Activated T-helper 17 cell treated with anti-CD3 and anti-CD28 coated beads, Interleukin-2, amount 50 U/mL, for 72 hours (primary cell): ENCODE measurements at places on chromosomes 5 and 9.

DNA sequence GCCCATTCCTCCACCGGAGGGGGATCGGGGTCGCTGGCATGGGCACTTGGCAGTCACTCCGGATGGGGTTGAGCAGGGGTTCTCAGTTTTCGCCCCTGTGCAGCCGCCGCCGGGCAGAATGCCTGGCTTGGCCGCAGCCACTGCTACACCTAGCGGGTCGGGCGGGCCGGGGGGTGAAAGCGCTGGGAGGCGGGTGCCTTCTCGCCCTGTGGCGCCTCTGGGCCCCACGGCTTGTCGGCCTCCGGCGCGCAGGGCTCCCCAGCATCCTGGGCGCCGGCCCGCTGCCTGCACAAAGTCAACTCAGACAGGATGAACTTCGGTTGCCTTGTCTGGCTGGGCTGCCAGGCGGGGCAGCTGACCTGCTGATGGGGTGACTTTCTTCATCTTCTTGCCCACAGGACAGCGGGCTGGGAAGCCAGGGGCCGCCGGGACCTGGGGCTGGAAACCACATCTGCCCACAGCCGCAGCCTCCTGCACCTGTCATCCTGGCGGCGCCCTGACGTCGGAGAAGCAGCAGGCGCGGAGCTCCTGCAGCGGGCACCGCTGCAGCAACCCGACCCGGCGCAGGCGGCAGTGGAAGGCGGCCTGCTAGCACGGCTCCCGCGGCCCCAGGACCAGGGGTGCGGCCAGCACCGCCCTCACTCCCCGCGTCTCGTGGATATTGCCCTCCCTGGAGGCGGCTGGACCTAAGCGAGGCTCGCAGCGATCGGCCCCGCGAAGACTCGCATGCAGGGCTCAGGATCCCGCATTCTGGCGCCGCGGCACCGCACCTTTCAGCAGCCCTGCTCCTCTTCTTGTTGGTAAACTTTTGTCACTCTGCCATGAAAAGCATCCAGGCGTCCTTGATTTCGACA, 1.3 kb upstream of the ANKRD18A start:
- ATAC-seq = peak; percentile 39
- peaks cover 4% of the 10 kb centered on the region for H3K27me3 ChIP-seq
- H3K4me1 ChIP-seq = peaks cover 6% of the 10 kb centered on the region
- peak overlapping the region; percentile 88 for H3K4me3 ChIP-seq

DNA sequence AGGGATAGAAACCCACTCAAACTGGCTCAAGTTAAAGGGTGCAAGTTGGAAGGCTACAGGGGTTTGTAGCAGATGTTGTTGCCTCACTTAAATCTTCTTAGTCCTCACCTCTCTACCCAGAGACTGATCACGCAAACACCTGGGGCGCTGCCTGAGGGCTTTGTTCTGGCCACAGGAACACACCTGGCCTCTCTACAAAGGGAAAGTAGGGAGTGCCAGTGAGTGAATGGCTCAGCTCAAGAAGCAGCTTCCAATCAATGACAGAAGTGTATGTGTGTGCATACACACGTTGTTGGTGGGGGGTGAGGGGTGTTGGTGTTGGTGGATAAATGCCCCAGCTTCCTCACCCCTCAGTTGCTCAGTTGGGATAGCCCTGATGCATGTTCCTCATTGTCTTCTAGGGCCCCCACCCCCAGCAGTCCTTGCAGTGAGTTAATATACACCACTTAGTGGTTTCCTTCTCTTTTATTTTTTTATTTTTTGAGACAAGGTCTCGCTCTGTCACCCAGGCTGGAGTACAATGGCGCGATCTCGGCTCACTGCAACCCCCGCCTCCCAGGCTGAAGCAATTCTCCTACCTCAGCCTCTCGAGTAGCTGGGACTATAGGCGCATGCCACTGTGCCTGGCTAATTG, 30.6 kb upstream of the CTNNA1 start:
- no peak overlapping the region for H3K27ac ChIP-seq
- H3K4me1 ChIP-seq = peaks cover 5% of the 10 kb centered on the region
- H3K36me3 ChIP-seq = no peaks in the 10 kb centered on the region

DNA sequence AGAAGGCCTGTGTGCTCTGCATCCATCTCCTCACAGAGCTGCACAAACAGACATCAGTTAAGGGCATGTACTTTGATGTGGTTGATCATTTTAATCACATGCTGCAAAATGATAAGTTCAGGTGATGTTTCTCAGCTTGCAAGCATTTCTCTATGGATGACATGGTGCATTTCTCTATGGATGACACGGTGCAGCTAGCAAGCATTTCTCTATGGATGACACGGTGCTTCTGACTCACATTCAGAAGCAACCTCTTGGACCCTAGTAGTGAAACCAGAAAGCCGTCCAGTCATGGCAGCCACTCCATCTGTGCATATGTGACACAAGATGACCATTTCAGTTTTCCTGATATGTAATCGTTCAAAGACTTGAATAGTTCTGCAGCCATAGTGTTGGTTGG, 24.1 kb upstream of the RNF20 start:
- ATAC-seq = peak; percentile 61
- peak overlapping the region; percentile 24 for H3K27ac ChIP-seq
- H3K4me3 ChIP-seq = peak overlapping the region; percentile 27
- H3K4me1 ChIP-seq = peaks cover 6% of the 10 kb centered on the region

- ATAC-seq = no peak
- no peaks in the 10 kb centered on the region for H3K36me3 ChIP-seq
- no peak overlapping the region for H3K27ac ChIP-seq
Observed at GRCh38 chr5:179165421-179166170, 105.4 kb downstream of the ZNF354C start.

GRCh38 chr5:136208916-136209315, 16.0 kb upstream of the SMIM32 start:
- H3K36me3 ChIP-seq = no peaks in the 10 kb centered on the region
- no peaks in the 10 kb centered on the region for H3K4me1 ChIP-seq

DNA sequence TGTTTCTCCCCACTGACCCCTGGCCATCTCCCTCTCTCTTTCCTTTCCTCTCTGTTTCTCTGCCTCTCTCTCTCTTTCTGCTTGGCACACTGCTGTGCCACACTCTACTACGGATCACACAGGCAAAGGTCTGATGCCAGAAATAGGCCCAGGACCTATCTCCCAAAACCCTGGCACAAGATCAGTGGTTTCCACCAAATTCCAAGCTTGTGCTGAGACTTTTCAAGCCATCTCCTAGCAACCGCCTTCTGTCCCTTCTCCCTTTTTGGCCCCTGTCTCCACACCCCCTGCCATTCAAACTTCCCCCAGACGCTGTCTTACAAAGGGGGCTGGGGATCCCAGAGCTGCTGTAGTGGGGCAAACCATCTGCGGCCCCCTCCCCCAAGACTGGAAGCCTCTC, 38.5 kb upstream of the RARS1 start:
- H3K4me3 ChIP-seq = no peak overlapping the region
- H3K27me3 ChIP-seq = no peaks in the 10 kb centered on the region
- no peak for ATAC-seq
- no peak overlapping the region for H3K27ac ChIP-seq

DNA sequence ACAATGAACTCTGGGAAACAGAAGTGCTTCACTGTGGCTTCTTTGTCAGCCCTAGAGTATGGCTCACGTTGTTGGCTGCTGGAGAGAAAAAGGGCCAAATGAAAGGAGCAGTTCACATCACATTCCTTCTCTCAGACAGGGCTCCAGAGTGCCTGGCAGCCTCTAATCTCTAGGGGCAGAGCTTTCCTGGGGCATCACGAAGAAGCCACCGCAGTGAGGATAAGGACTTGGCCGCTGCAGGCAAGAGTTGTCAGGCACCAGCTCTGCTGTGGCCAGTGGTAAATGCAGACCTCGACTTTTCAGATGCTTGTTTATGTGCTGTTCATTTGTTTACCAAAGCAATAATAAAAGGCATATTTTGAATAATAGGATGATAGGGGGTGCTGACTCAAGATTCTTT, 227.2 kb downstream of the ICE1 start:
- H3K27ac ChIP-seq = no peak overlapping the region
- H3K36me3 ChIP-seq = no peaks in the 10 kb centered on the region
- H3K27me3 ChIP-seq = peaks cover 7% of the 10 kb centered on the region
- ATAC-seq = no peak
- H3K4me3 ChIP-seq = no peak overlapping the region
- H3K4me1 ChIP-seq = no peaks in the 10 kb centered on the region

- no peak for ATAC-seq
- H3K36me3 ChIP-seq = no peaks in the 10 kb centered on the region
Observed at GRCh38 chr9:19138084-19138483, 10.8 kb upstream of the PLIN2 start.

GRCh38 chr5:173240091-173241050, 5.4 kb upstream of the NKX2-5 start:
- no peaks in the 10 kb centered on the region for H3K36me3 ChIP-seq
- no peak for ATAC-seq
- H3K27ac ChIP-seq = no peak overlapping the region
- no peak overlapping the region for H3K4me3 ChIP-seq
- peaks cover 11% of the 10 kb centered on the region for H3K4me1 ChIP-seq
- H3K27me3 ChIP-seq = peaks cover 82% of the 10 kb centered on the region

DNA sequence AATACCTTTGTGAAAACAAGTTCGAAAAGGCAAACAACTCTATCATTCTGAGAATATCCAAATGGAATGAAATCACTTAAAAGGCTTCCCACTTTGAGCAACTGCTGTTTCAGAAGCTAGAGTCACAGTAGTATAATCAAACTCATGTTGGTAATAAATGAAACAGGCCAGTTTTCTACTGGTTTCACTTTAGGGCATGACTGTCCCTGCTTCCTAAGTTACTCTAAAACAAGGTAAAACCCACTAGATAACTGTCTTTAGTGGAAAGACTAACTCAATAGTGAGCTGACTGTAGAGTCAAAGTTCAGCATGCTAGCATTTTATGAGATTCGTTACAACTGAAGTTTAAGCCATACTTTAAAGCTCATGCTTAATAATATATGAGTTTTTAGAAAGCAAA, 6.0 kb downstream of the CDC26 start:
- peaks cover 23% of the 10 kb centered on the region for H3K4me1 ChIP-seq
- peak overlapping the region; percentile 53 for H3K4me3 ChIP-seq
- H3K27me3 ChIP-seq = no peaks in the 10 kb centered on the region

DNA sequence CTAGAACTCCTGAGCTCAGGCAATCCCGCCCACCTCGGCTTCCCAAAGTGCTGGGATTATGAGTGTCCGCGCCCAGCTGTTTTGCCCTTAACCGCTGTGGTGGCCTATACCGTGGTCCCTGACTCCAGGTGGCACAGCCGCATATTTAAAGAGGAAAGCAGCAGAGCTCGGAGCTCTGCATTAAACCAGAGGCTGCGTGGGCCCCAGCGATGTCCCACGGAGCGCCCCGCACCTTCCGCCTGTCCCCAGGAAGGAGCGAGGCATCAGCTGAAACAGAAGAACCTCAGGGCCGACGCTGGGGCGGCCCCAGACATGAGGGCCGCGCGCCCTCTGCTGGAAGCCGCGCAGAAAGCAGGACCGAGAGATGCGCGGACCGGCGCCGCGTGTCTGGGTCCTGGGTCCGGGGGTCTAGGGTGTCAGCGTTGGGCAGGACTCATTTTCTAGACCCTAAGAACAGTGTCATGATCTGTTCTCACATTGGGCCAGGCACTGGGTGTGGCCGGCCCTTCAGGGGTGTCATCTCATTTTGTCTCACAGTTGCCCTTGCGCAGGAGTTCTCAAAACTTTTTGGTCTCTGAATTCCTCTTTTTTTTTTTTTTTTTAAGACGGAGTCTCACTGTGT, 37.7 kb downstream of the LAMC3 start:
- H3K4me1 ChIP-seq = no peaks in the 10 kb centered on the region
- ATAC-seq = peak; percentile 90
- peaks cover 4% of the 10 kb centered on the region for H3K27me3 ChIP-seq
- no peak overlapping the region for H3K4me3 ChIP-seq
- H3K36me3 ChIP-seq = no peaks in the 10 kb centered on the region

DNA sequence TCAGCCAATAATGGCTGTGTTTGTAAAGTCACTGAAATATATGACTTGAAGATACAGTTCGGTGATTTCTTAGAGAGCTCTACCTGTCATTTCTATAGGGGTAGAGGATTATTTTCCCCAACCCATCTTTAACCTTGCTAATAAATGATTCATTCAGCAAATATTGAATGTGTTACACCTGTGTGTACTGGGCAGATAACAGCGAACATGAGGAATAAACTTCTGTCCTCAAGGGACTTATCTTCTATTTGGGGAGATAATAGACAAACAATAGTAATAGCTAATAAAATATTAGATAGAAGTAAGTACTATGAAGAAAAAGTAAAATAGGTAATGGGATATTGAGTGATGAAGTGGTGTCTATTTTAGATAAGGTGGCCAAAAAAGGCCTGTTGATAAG, 9.3 kb downstream of the TTC23L start:
- no peaks in the 10 kb centered on the region for H3K4me1 ChIP-seq
- H3K4me3 ChIP-seq = no peak overlapping the region
- no peaks in the 10 kb centered on the region for H3K36me3 ChIP-seq
- peaks cover 5% of the 10 kb centered on the region for H3K27me3 ChIP-seq
